ENCODE measurements at places on chromosomes 2 and 18.

GRCh38 chr2:196618661-196619060 is 20.9 kb upstream of the CCDC150 start:
- DNase-seq, result no peak

GRCh38 chr2:85748985-85749875 is 4.6 kb upstream of the ATOH8 start:
- no peak for DNase-seq

GRCh38 chr2:79004680-79005079 is 20.8 kb upstream of the REG3G start:
- DNase-seq, result no peak

- no peak for DNase-seq
Measured at GRCh38 chr18:35076135-35076924, 35.1 kb downstream of the MAPRE2 start.

GRCh38 chr2:161085149-161085548 is 75.1 kb upstream of the TANK start:
- DNase-seq, result no peak

DNA sequence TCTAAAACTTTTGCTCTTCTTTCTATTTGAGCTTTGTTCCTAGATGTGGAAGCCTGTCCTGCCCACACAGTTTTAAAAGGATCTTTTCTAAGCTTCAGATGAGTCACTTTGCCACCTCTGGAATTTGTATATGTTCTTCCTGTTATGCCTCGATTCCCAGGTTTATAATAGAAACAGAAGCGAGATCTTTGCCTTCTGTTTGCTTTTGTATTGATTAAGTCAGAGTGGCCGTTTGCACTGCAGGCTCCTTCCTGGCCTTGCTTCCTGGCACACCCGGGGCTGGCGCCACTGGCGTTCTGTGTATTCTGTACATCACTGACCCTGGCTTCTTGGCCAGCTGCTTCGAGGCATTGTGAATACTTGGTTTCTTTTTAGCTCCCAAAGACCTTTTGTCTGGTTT is 91.8 kb downstream of the MTCL1 start:
- peak; percentile 24 for DNase-seq

- DNase-seq, result no peak
Measured at GRCh38 chr2:37468170-37468569, 123.7 kb downstream of the QPCT start.

GRCh38 chr2:239926587-239927232 is 98.4 kb downstream of the NDUFA10 start:
- DNase-seq, result no peak

GRCh38 chr2:7672027-7672684 is 754.9 kb downstream of the RNF144A start:
- peak; percentile 36 for DNase-seq

- no peak for DNase-seq
Measured at GRCh38 chr2:68789603-68790002, 55.0 kb downstream of the ARHGAP25 start.

DNA sequence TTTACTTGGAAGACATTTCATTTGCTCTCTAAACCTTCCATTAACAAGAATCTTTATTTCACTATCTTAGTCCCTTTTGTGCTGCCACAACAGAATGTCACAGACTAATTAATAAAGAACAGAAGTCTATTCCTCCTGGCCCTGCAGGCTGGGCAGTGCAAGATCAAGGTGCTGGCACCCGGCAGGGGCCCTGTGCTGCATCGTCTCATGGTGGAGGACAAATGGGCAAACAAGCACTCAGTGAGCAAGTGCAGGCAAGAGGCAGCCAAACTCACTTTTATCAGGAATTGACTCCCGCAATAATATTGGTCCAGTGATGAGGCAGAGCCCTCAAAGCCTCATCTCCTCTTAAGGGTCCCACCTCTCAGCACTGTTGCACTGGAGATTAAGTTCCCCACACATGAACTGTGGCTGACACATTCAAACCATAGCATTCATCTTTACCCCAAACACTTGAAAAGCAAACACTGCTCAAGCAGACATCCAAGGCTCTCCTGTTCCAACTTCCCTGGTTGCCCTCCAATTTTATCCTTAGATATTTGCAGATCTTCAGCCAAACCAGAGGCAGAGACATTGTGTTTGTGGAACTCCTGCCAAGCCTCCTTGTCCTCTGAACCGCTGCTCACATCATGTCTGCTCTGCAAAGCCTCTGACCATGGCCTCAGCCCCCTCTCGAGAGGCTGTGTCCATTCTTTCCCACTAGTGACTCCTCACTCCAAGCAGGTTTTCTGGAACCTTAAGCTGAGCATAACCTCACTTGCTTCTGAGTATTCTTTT is 404.4 kb upstream of the SOX11 start:
- no peak for DNase-seq

DNA sequence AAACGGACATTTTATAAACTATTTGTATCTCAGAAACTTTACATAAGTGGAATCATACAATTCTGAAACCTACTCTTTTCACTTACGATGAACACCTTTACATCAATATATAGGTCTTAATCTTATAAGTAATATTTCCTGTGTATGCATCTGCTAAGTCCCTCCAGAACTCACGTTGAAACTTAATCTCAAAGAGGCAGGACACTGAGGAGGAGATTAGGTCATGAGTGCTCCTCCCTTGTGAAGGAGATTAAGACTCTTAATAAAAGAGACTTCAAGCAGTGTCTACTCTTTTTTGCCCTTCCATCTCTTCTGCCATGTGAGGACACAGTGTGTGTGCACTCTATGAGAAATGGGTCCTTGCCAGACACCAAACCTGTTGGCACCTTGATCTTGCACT is 94.7 kb upstream of the CDKL4 start:
- no peak for DNase-seq

DNA sequence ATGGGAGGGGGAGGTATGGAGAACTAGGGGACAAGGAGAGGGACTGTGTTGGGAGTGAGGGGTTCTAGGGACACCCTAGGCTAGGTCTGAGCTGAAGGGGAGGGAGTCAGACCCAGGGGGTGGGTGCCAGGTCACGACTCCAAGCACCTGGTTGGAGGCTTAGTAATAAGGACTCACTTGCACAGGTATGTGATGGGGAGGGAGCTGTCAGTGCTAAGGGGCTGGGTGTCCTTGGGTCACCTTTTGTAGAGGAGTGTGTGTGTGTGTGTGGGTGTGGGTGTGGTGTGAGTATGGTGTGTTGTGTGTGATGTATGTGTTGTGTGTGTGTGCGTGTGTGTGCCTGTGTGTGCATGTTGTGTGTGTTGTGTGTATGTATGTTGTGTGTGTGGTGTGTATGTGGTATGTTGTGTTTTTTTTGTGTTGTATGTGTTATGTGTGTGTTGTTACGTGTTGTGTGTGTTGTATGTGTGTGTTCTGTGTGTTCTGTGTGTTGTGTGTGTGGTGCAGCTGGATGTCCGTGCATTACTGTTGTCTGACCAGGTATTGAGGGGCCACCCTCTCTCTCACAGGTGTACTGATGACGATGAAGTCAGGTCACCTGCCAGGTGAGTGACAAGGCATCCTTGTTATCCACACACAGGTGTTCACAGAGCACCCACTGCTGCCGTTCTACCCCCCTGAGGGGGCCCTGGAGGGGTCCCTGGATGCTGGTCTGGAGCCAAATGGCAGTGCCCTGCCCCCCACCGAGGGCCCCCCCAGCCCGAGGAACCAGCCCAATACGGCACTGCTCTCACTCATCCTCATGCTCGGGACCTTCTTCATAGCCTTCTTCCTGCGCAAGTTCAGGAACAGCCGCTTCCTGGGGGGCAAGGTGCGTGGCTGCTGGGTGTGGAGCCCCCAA is 9.8 kb downstream of the SLC4A3 start:
- no peak for DNase-seq

DNA sequence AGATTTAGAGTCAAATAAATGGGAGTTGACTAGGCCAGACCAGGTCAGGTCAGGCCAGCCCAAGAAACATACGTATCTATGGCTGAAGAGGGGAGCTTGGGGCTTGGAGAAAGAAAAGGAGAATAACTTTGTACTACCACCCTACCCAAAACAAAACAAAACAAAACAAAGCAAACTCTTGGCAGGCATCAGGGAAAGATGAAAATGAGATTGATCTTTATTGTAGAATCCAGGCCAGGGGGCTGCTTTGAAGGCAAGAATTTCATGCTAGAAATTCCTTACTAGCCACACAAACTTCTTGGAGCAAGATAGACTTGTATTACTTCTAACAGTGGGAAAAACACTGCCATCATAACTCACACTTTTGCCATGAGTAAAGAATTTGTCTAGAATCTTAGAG is 26.2 kb downstream of the QPCT start:
- DNase-seq, result no peak

DNA sequence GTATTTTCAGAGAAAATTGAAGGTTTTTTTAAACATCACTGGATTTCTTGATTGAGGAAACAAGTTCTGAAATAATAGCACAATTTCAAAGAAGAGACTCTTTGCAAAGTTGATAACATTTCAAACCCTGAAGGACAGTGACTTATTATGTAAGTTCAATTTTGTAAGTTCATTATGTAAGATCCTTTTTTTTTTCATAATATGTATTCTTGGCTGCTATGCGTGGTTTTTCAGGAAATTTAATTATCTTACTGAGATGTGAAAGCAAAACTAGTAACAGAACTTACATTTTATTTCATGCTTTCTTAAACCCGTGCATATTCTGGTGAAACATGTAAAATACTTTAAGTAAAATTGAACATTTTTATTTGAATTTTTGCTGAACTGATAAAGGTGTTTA is 65.4 kb downstream of the RIF1 start:
- no peak for DNase-seq

DNA sequence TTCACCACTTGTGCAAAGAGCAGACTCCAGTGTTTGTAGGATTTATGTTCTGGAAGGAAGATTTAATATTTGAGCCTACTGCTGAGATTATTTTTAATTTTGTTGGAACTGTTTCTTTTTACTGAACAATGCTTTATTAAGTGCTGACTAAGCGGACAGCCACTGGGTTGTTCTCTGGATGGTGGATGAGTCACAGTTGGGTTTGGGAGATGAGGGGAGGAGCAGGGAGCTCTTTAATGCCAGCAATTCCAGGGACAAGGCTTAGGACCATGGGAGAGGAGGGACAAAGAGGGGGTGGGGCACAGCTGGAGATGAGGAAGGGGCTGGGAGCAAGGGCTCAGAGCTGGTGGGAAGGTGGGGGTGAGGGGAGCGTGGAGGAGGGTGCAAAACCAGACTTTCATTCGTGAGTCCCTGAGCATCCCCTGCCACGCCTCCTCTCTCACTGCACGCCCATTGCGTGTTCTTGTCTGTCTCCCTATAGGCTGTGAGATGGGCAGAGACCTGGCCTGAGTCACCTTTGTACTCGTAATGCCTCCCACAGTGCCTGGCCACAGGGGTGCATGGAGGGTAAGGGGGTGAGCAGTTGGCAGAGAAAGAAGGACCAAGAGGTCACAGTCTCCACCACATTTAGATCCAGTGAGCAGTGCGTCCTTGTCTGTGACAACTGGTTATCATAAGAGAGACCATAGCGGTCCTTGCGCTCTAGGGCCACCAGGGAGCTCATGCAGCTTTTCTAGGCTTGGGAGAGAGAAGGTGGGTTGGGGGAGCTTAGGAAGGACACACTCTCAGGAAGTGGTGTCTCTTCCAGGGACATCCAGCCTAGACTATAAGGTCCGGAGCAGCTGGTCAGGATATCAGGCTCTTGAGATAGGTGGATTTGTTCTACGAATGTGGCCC is 18.4 kb downstream of the SLC4A3 start:
- DNase-seq, result peak; percentile 62

DNA sequence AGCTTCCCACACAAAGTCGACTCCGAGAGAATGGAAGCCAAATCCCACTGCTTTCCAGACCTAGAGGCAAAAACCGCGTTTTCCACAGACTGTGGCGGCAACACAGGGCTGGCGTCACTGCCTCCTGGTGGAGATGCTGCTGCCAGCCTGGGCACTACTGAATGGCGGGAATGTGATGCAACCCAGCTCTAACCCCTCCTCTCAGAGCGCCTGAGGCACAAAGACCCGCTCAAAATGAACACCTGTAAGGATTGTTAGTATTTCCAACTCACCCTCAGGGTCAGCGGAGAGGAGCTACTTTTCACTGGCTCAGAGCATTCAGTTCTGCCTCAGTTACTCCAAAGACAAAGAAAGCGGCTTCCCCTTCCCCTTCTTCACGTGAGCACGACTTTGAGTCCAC is 548.0 kb upstream of the SALL3 start:
- DNase-seq, result no peak

DNA sequence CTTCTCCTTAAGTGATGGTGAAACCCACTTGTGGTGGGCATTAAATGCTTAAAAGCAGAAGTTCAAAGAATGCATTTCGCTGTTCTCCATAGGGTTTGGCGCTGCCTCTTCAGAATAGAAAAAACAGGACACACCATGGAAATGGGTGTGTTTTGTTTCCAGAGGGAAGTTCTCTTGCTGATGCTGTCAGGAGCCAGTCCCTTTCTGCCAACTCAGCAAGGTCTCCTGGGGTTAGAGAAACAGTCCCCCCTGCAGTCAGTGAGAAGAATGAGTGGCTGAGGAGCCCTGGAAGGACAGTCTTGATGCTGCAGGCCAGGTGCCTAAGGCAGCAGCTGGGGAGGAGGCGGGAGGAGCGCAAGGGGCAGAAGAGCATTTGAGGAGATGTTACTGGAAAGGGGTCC is 37.8 kb upstream of the ASAP2 start:
- DNase-seq, result no peak

- no peak for DNase-seq
Measured at GRCh38 chr2:24045511-24046508, 1.4 kb downstream of the WDCP start.

DNA sequence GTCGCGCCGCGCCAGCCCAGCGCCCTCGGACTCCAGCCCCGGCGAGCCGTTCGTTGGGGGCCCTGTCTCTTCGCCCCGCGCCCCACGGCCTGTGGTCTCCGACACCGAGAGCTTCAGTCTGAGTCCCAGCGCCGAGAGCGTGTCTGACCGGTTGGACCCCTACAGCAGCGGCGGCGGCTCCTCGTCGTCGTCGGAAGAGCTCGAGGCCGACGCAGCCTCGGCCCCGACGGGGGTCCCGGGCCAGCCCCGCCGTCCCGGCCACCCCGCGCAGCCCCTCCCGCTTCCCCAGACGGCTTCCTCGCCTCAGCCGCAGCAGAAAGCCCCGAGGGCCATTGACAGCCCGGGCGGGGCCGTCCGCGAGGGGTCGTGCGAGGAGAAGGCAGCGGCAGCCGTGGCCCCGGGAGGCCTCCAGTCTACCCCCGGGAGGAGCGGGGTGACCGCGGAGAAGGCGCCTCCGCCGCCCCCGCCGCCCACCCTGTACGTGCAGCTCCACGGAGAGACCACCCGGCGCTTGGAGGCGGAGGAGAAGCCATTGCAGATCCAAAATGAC is 1.4 kb downstream of the PHLPP1 start:
- DNase-seq, result no peak

DNA sequence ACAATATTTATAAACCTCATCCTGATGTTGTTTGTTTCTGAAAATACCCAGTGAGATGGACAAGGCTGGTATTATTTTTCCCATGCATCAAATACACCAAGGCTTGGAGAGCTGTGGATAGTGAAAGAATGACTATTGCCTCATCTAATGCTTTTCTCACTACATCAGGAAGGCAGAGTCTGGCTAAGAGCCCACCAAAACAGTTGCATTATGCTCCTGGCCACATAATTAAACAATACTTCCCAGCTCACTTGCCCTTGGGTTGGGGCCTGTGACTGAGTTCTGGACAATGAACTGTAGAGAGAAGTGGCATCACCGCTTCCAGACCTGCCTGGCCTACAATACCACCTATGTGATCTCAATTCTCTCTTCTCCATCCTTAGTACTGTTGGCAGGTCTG is 46.4 kb upstream of the REEP1 start:
- DNase-seq, result no peak

GRCh38 chr2:11811036-11811654 is 64.7 kb downstream of the LPIN1 start:
- DNase-seq, result no peak

Data from SW480 (cell line).